ENCODE measurements at places on chromosomes 12 and 14.

GRCh38 chr12:79356216-79356615 is 334.5 kb downstream of the PAWR start:
- no peak for DNase-seq

DNA sequence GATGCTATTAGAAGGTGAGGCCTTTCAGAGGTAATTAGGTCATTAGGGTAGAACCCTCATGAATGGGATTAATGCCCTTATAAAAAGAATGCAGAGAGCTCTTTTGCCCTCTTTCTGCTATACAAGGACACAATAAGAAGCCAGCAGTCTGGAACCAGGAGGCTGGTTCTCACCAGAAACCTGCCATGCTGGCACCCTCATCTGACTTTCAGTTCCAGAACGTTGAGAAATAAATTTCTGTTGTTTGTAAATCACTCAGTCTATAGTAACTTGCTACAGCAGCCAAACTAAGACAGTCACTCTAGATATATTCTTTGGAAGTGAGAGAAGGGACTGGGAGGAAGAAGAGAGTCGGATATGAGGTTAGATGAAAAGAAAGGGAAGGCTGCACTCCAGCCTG is 125.0 kb upstream of the MYF6 start:
- no peak for DNase-seq

DNA sequence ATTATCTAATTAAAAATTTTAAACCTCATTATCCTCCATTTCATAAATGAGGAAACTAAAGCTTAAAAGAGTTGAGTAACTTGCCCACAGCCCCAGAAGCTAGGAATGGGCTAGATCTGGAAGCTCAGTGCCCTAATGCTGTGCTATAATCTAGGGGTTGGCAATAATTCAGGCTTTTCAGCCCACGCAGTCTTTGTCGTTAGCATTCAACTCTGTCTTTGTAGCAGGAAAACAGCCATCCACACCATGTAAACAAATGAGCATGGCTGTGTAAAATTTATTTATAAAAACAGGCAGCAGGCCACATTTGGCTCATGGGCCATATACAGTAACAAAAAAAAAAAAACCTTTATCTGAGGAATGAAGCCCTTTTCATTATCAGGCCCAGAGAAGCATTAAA is 92.4 kb upstream of the OVCH1 start:
- no peak for DNase-seq

- no peak for DNase-seq
Observed at GRCh38 chr12:120652656-120653435, 12.4 kb downstream of the CABP1 start.

DNA sequence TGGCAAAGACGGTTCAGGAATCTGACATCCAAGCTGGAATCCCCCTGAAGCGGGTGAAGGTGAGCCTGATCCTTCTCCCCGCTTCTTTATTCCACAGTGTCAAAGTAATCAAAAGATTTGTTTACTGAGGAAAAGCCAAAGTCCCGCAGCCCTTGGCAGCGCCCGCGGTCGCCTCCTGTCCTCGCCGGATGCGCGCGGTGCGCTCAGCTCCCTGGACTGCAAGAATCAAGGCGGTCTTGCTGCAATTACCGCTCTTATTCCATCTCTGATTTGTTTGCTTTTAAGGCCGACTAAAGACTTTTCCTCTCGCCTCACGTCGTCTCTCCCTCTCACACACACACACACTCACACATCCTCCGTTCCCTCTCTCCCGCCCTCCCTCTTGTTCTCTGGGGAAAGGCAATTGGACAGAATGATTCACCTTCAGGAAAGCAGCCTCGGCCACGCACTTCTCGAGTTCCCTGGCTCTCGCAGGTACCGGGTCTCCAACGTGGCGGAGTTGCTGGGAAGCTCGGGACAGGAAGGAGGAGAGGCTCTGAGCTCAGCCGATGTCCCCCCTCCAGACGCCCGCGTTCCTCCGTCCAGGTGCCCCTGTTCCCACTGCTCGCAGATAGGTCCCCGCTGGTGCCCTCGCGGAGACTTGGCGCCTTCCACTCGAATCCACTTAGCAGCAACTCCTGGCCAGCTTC is 68.6 kb upstream of the USP15 start:
- DNase-seq = peak; percentile 33

DNA sequence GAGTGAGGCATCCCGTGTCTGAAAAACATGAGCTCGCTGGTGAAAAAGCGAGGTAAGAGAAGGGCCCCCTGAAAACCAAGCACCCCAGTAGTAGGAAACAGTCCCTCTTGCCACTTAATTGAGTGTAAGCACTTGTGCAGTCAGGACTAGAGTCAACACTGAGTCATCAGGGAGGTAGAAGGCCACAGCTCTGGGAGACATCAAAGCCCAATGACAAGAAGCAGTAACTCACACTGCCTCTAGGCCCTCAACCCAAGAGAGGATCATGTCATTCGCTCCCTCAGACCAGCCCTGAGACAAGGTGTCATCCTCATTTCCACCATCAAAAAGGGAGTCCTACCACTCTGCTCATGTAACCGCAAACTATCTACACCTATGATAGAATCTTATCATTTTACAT is 17.8 kb downstream of the POMT2 start:
- no peak for DNase-seq

DNA sequence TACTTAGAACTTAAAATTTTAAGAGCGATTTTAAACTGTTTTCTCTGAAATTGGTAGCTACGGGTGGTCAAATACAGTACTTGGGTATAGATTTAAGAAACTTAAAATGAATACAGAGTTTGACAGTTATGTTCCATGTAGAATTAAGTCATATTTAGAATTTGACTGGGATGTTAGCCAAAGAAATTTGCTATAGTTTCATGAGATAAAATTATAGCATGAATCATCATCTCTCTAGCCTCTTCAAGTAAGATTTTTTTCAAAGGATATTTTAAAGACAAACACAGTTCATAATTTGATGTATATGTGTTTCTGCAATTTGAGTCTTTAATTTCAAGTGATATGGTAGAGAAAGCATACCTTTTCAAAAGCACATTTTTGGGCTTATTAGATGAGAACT is 41.0 kb downstream of the ZCRB1 start:
- no peak for DNase-seq

GRCh38 chr12:34526946-34527345 is 504.6 kb downstream of the ALG10 start:
- DNase-seq = no peak

- no peak for DNase-seq
Observed at GRCh38 chr12:108722992-108723766, 8.1 kb downstream of the CORO1C start.

GRCh38 chr12:23684121-23684520 is 265.3 kb downstream of the SOX5 start:
- DNase-seq = no peak

DNA sequence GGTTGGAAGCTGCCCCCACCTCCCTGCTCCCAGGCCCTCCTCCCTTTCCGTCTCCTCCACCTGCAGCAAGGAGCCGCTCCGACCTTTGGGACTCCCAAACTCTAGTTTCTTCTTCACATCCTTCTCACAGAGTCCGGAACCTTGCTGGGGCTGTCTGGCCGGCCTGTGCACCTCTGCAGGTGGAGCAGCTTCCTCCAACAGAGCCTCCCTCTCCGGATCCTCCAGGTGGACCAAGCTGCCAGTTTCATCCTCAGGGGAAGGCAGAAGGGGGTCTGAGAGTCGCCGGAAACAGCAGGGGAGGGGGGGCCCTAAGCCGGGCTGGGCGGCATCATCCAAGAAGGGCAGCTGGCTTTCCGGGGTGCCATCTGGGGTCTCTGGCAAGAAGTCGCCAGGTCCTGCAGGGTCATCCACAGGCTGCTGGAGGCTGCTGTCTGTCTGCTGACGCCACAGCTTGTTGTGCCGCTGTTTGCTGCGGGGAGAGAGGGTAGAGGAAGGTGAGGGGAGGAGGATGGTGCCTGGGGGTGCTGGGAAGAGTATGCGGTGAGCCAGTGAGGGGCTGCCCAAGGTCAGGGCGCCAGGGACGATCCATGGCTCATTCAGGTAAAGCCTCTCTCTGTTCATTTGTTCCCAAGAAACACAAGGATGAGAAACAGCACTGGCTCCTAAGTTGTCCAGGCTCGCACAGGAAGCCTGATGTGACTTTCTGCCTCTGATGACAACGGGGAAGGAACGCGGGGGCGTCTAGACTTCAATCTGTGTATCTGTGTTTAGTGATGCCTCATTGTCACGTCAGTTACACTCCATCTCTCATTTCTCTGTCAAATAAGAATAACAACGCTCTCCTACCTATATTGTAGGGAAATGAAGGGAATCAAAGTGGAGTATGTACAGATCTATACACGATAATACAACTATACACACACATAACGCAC is 61.3 kb upstream of the CORO1C start:
- DNase-seq = no peak

DNA sequence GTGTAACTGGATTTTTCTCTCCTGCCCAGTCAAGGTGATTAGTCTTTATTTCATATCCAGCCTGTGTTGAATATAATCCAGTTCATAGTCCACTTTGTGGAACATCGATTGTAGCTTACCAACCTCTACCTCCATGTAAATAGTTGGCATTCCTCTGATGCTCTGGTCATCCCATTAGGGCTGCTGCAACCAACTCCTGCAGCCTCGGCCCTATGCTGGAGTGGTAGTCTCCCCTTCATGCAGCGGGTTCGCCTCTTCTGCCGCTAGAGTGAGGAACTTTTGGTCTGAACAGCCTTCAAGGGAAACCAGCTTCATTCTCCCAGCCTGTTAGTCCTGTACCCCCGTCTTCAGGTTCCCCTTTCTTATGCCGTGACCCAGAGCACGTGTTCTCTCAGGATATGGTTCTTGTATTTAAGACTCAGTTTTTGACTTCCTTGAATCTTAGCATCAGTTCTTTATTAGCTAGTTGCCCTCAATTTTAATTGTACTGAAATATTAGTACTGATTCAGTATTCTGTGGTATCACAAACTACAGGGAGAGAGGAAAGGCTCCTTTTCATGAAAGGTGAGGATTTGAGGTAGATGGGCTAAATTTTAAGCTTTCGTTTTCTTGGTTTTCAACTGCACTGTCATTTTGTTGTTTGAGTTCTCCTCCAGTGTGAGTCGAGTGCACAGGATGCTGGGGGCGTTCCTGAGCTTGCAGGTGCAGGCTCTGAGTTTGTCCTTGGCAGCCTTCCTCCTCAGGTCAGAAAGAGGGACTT is 33.2 kb downstream of the ZNF664 start:
- no peak for DNase-seq

DNA sequence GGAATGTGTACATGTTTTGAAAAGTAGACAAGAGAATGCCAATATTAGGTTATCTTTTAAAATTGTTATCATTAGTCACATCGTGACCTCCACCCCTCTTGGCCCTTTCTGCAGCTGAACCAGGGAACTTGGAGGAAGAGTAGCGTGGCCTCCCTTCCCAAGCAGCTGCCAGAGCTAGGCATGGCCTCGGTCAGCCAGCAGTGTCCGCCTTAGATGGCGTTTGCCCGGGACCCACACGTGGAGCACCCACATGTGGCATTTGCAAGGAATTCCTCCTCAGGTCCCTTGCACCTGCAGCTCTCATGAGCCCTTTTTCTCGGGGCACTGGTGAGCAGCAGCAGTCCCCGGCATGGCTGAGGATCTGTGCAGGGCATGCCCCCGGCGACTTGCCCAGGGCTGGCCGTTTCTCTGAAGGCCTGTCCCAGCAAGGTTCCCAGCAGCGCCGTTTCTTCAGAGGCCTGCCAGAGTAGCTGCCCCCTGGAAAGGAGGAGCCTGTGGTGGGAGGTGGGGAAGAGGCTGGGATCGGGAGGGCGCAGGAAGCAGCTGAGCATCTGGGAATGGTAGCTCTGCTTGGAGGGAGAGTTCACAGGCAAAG is 10.8 kb downstream of the JDP2 start:
- DNase-seq = no peak

DNA sequence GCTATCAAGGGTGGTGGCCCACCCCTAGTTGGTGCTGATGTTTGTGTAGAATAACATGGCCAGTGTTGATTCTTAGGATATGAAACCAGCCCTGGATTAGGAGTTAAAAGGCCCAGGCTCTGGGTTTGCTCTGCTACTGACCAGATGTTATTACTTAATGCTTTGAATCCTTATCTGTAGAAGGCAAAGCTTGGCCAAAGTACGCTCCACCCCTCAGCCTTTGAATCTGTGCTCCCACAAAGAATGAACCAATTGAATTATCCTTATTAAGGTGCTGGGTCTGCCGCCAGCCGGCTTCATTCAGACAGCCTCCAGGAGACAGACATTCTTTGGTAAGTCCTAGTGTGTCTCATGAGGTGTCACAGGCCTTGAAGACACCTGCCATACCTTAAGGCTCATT is 41.8 kb downstream of the AKAP3 start:
- DNase-seq = no peak

- DNase-seq = no peak
Observed at GRCh38 chr14:81427348-81428058, 27.4 kb upstream of the STON2 start.

DNA sequence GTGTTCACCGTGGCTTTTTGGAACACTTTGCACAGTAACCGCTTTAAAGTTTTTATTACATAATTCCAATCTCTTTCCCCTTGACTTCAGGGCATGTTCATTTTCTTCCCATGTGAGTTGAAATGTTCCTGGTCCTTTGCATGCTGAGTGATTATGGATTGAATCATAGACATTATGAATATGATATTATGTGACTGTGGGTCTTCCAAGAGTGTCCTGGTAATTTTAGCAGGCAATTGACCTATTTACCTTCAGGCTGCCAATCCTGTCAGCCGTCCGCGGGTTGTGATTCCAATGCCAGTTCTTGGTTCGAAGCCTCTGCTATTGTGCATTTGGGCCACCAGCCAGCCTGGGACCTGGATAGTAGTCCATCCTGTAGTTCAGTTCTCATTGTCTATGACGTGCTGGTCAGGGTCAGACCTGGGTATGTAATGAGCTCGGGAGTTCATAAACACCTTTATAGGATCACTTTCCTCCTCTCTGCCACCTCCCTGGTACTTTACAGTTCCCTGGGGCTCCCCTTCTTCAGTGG is 32.6 kb upstream of the DDX11 start:
- DNase-seq = no peak

GRCh38 chr12:76976777-76977382 is 88.5 kb downstream of the E2F7 start:
- DNase-seq = no peak

- no peak for DNase-seq
Observed at GRCh38 chr14:75437201-75438143, 9.7 kb downstream of the JDP2 start.

DNA sequence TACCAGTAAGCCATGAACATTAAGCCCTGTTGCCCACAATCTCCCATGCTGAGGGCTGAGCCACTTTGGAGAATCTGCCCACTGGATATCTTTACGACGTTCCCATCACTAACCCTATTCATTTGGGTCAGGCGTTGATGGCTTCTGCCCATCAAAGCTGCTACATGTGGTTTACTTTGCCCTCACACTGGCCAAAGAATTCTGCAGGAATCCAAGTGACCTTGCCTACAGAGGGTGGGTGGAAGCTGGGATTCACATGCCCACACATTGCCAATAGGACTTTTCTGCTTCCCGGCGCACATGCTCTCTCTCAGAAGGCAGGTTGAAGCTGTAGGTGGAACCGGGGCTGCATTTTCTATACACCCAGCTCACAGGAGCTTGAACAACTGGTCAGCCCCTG is 28.3 kb downstream of the OAS2 start:
- no peak for DNase-seq
